WTC11 (cell line): ENCODE measurements at places on chromosomes 7 and 10. TPM values are rescaled to one million over a fixed set of nuclear protein-coding genes. Genes with fewer than 3 reads are reported as not detected.

TAF6 gene
- 121 to 132 TPM (median 122 TPM) in 3 replicates for total RNA-seq

AFAP1L2 gene
- total RNA-seq = 3.6 to 5.0 TPM (median 4.5 TPM) in 3 replicates

MICALL2 gene
- total RNA-seq = 13.6 to 15.7 TPM (median 14.1 TPM) in 3 replicates

CALML3 gene
- total RNA-seq = not detected in 3 replicates

RRP12 gene
- 44.9 to 56.6 TPM (median 45.6 TPM) in 3 replicates for total RNA-seq

CCDC6 gene
- 48.4 to 55.2 TPM (median 49.8 TPM) in 3 replicates for total RNA-seq

TRAPPC14 gene
- 25.0 to 28.0 TPM (median 25.1 TPM) in 3 replicates for total RNA-seq

FKBP6 gene
- total RNA-seq = 0.09 to 0.11 TPM in 2 of 3 replicates, not detected in the other

DNA sequence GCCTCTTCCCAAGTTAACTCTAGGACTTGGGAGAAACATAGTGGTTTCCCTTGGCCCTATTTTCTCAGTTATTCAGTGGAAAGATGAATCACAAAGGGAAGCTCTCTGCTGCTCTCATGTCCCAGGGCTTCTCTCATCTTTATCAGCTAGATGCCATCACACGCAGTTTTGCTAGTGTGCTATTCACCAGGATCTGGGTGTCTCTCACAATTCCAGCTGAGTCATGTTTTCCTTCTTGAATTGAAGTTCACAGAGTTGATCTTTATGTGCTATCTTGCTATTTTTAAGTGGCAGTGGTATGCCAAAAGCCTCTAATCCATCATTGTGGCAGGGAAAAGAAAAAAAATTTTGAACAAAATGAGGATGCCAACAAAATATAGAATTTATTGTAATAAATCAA is 101.3 kb downstream of the TWIST1 start:
- H3K27me3 ChIP-seq = no peaks in the 10 kb centered on the region
- DNase-seq = no peak
- H3K4me1 ChIP-seq = peaks cover 5% of the 10 kb centered on the region
- H3K36me3 ChIP-seq = no peaks in the 10 kb centered on the region
- no peak overlapping the region for H3K4me3 ChIP-seq
- no peak overlapping the region for H3K27ac ChIP-seq

DNA sequence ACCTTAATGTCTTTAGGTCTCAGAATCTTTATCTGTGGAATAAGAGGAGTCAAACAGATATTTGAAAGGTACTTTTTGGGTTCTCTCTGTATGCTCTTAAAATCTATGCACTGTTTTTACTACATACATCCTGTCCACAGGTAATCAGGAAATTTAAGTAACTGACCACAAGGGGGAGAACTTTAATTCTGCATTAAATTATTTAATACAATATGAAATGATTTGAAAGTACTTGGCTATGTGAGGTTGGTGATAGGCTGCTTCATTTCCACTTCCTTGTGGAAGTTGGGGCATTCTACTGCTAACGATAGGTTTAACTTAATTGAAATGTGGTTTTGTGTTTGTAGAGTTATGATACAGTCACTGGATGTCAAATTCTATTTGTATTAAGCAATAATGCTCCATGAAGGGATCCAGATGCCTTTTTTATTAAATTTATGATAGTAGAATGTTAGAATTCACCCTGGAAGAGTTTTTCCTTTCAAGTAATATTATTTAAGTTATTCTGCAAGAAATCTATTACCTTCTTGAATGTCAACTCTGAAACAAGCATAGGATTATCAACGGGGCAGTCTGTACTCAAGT is 6.0 kb downstream of the TEX47 start:
- no peak overlapping the region for H3K27ac ChIP-seq
- no peaks in the 10 kb centered on the region for H3K4me1 ChIP-seq
- H3K4me3 ChIP-seq = no peak overlapping the region
- no peak for DNase-seq

DNA sequence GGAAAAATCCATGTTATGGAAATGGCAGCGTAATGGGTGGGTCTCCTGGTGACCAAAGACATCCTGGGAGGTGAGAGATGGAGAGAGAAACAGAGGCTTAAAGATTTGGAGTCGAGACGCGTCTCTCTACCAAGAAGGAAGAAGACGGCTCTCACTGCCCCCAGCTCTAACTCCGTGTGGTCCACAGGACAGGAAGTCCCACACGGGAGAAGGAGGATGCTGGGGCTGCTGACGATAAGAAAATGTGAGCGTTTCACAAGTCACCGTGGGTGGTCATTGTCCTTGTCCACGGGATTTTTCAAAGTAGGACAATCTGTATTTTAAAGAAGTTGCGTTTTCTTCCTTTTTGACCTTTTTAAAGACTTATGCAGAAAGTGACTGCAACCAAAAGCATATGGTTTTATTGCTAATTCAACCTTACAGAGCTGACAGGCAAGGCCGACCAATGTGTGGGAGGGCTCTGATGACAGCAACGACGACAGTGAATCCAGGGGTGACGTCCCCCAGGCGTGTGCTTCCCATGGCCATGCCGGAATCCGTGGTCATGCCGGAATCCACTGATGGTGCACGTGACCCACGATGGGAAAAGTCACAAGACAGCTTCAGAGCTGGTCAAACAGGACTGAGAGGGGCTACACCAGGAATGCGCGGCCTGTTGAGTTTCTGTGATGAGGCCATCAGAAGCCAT is 341.2 kb downstream of the PTPRN2 start:
- H3K36me3 ChIP-seq = peaks cover 8% of the 10 kb centered on the region; the same call in 1 of the 2 replicates
- H3K27ac ChIP-seq = no peak overlapping the region
- no peak for DNase-seq
- H3K4me3 ChIP-seq = no peak overlapping the region

DNA sequence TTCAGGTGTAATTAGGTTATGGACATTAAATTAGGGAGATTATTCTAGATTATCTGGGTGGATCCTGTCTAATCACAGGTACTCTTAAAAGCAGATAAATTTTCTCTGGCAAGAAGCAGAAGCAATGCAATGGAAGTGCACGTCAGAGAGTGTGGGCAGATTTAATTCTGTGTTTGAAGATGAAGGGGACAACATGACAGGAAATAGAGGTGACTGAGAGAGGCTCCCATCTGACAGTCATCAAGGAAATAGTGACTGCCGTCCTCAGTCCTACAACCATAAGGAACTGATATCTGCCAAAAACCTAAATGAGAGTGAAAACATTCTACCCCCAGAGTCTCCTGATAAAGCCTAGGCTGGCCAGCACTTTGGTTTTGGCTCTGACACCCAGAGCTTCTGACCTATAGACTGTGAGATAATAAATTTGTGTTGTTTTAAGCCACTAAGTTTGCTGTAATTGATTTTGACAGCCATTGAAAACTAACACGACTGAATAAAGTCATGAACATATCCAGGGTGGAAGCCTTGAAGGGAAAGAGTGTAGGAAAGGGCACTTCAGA is 30.5 kb upstream of the DDX50 start:
- H3K4me1 ChIP-seq = peaks cover 27% of the 10 kb centered on the region
- no peak for DNase-seq
- peaks cover 22% of the 10 kb centered on the region for H3K36me3 ChIP-seq
- peaks cover 13% of the 10 kb centered on the region for H3K27me3 ChIP-seq
- H3K4me3 ChIP-seq = no peak overlapping the region
- no peak overlapping the region for H3K27ac ChIP-seq

DNA sequence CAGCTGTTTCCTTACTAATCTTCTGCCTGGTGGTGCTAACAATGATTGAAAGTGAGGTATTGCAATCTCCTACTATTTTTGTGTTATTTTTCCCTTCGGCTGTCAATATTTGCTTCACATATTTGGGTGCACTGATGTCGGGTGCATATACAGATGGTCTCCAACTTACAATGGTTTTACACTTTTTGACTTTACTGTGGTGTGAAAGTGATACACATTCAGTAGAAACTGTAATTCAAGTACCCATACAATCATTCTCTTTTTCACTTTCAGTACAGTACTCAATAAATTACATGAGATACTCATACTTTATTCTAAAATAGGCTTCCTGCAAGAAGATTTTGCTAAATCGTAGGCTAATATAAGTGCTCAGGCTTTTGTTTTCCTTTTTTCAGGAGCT is 73.2 kb downstream of the RNF216 start:
- no peak for DNase-seq
- H3K27ac ChIP-seq = no peak overlapping the region
- no peaks in the 10 kb centered on the region for H3K27me3 ChIP-seq
- H3K36me3 ChIP-seq = peaks cover 37% of the 10 kb centered on the region

GRCh38 chr10:87842776-87843497 is 20.4 kb downstream of the KLLN start:
- no peaks in the 10 kb centered on the region for H3K36me3 ChIP-seq
- DNase-seq = no peak
- peak overlapping the region; percentile 32; the same call in 1 of the 2 replicates for H3K27ac ChIP-seq
- no peaks in the 10 kb centered on the region; the same call in 1 of the 2 replicates for H3K27me3 ChIP-seq

GRCh38 chr7:101952355-101953247 is 135.2 kb downstream of the CUX1 start:
- no peak for DNase-seq
- no peaks in the 10 kb centered on the region for H3K27me3 ChIP-seq
- peak overlapping the region; percentile 85; the same call in 1 of the 2 replicates for H3K27ac ChIP-seq
- no peak overlapping the region for H3K4me3 ChIP-seq
- H3K4me1 ChIP-seq = peaks cover 54% of the 10 kb centered on the region

GRCh38 chr7:144671429-144671828 is 164.4 kb downstream of the TPK1 start:
- no peaks in the 10 kb centered on the region for H3K27me3 ChIP-seq
- no peak for DNase-seq
- no peak overlapping the region for H3K4me3 ChIP-seq
- H3K27ac ChIP-seq = no peak overlapping the region
- peaks cover 30% of the 10 kb centered on the region for H3K4me1 ChIP-seq
- H3K36me3 ChIP-seq = no peaks in the 10 kb centered on the region

DNA sequence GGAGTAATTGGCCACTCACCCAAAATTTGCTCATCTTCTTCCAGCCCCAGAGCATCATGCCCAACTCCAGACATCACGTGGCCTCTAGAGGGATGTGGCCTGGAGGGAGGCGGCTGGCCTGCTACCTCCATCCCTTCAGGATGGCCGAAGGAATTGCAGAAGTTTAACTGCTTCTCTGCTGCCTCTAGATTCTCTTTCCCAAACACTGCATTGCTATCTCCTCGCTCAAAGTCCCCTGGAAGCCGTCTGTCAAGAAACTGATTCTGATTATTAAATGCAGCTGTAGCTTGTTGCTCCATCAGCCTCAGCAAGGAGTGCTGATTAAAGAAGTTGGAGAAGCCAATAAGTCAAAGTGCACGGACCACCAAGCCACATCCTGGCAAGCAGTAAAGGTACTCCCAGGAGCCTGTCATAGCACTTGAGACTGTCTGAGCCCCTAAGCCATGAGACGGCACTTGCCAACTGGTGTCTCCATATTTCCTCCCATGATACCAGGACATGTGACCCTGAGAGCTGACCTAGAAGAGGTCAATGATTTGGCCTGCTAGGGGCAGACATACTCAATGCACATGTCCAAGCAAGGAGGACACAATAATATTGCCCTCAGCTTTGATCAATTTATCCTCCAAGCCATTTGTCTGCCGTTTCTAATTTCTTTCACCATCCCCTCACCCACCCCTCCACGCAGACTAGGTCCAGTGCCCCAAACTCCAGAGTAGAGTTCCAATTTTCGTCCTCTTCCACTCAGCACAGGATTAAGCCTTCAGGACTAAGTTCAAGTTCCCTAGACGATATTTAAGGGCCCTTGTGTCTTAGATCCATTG is 84.2 kb downstream of the TBXAS1 start:
- H3K36me3 ChIP-seq = no peaks in the 10 kb centered on the region
- DNase-seq = no peak
- H3K27ac ChIP-seq = no peak overlapping the region
- H3K27me3 ChIP-seq = no peaks in the 10 kb centered on the region
- H3K4me1 ChIP-seq = no peaks in the 10 kb centered on the region

GRCh38 chr7:130388671-130389070 is 8.4 kb downstream of the CPA1 start:
- no peak overlapping the region for H3K4me3 ChIP-seq
- H3K27ac ChIP-seq = no peak overlapping the region
- no peak for DNase-seq
- H3K36me3 ChIP-seq = peaks cover 5% of the 10 kb centered on the region
- no peaks in the 10 kb centered on the region; the same call in 1 of the 2 replicates for H3K4me1 ChIP-seq

DNA sequence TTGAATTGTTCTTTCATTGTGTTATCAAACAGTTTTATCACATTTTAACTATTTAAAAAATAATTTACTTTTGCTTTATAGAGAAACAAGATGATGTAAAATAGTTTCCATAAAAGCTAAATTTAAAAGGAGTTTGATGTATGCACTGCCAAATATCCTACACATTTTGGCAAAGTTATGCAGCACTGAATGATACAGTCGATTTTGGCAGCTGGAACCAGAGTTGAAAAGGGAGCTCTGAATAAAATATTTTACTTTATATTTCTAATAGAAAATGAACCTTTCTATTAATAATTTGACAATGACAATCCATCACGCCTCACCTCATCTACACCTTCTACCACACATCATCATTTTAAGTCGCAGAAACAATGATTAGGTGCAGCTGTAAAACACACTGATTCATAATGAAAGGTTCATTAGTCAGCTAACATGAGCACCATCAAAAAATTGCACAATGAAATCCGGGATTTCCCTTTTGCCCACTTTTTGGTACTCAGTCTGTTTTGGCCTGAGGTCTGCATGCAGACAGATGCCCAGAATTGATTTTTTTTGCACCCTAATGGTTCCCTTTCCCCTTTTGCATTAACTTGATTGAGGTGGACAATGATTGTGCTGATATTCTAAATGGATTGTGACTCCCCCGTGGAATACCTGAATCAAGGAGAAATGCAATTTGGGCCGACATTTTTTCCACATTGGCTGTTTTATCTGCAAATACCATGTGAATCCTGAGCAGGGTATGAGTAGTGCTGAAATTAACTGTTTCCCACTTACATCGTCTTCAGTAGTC is 105.8 kb downstream of the THSD7A start:
- no peaks in the 10 kb centered on the region for H3K36me3 ChIP-seq
- no peak overlapping the region; the same call in 1 of the 2 replicates for H3K27ac ChIP-seq
- no peaks in the 10 kb centered on the region; the same call in 1 of the 2 replicates for H3K4me1 ChIP-seq
- DNase-seq = no peak

DNA sequence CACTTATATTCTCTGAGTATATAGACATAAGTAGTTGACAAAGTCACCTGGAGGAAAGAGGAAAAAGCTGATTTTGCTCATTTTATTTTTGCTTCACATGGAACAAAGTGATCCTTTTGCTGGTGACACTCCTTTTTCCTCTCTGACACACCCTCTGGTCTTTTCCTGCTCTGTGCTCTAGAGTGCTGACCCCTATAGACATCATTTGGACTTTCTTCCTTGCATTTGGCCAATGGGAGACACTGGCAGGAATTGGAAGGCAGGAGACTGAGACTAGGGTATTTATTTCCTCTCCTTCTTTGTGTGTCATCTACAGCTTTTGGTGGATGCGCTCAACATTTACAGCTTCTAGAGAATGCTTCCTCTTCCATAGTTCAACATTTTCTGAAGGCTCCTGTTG is 1078.1 kb downstream of the SORCS1 start:
- peaks cover 4% of the 10 kb centered on the region for H3K4me1 ChIP-seq
- H3K36me3 ChIP-seq = no peaks in the 10 kb centered on the region
- no peaks in the 10 kb centered on the region for H3K27me3 ChIP-seq
- no peak overlapping the region for H3K4me3 ChIP-seq

DNA sequence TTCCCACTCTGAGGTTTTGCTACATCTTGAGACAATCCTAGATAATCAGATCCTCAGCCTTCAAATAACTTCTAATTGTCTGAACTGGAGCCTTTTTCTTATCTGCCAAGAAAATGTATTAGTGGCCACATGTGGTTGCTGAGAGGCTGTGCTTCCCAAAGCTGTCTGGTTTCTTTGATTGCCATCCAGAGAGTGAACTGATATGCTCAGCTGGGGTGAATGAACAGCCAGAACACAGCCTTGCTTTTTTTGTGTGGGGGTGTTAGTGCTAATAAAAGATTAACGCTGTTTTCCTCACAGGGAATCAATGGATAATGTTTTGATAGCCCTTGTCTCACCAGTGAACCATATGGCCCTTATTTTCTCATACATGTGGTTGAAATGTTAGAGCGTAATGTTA is 66.9 kb downstream of the BBS9 start:
- DNase-seq = no peak
- no peak overlapping the region for H3K4me3 ChIP-seq
- no peaks in the 10 kb centered on the region; the same call in 1 of the 2 replicates for H3K27me3 ChIP-seq
- no peak overlapping the region for H3K27ac ChIP-seq
- H3K4me1 ChIP-seq = peaks cover 3% of the 10 kb centered on the region
